Activated CD4-positive, alpha-beta T cell treated with anti-CD3 and anti-CD28 coated beads for 4 hours (primary cell): ENCODE measurements at places on chromosomes 3 and 15.
A peak's percentile ranks its signal among the peaks of the same experiment; 100 is the strongest.

GRCh38 chr15:99703603-99704443 is 29.4 kb downstream of the LYSMD4 start:
- DNase-seq, result peak; percentile 24

- DNase-seq, result no peak
These were observed 81.9 kb upstream of the PLXND1 start for GRCh38 chr3:129688271-129688895.

- no peak for DNase-seq
These were observed 163.8 kb downstream of the ZIC1 start for GRCh38 chr3:147572970-147573340.

DNA sequence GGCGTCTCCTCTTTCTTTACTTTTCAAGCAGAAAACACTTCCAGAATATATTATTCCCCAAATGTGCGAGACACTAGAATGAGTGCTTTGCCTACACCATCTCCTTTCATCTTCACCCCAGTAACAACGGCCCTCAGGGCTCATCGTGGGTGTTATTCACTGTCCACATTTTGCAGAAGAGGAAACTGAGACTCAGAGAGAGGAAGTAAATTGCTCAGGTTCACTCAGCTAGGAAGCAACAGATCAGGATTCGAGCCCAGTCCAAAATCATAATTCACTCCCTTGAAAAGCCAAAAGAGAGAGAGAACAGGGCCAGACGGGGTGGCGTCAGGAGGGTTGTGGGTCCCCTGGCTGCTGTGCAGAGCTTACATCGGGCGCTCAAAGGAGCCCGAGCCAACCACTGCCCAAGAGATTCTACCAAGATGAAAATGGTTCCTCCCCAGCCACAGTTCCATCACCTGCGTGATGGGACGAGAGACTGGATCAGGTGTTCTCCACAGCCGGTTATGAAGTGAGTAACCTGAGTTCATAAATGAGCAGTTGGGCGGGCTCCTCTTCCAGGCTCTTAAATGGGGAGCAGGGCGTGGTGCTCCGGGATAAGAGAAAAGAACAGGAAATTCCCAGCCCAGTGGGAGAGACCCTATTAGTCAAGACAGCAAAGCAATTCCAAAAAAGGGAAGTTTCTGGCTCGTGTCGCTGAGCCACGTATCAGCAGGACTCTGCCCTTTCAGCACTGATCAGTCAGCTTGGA is 48.6 kb upstream of the FLNB start:
- no peak for DNase-seq

DNA sequence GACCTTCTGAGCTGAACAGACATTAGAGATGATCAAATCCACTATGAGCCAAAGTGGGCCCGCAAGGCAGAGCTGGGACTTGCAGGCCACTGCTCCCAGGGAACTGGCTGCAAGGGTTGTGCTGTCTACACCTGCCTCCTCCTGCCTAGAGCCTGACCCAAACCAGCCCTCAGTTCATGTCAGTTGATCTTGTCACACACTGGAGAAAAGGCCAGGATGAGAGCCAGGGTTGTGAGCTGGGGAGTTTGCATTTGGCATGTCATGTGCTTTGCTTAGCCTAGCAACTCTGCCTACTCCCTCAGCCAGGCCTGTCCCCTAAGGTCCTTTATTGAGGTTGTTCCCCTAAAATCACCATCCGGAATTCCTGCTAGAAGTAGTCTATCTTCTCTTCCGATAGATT is 67.8 kb downstream of the RAB11A start:
- DNase-seq, result no peak

DNA sequence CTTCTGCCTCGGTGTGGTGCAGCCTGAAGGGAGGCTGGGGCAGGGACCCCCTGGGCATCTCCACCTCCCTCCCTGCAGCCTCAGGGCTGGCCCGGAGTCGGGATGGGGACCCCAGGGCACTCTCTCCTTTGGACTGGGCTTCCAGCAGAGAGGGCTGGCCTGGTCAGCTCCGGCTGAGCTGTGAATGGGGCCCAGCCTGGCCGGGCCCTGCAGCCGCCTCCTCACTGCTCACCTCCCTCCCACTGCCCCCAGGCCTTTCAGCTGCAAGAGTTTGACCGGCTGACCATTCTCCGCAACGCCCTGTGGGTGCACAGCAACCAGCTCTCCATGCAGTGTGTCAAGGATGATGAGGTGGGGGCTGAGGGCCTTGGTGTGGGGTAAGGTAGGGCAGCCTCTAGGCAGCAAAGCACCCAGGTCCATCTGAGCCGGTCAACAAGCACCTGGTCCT is 36.0 kb downstream of the PSTPIP1 start:
- no peak for DNase-seq

DNA sequence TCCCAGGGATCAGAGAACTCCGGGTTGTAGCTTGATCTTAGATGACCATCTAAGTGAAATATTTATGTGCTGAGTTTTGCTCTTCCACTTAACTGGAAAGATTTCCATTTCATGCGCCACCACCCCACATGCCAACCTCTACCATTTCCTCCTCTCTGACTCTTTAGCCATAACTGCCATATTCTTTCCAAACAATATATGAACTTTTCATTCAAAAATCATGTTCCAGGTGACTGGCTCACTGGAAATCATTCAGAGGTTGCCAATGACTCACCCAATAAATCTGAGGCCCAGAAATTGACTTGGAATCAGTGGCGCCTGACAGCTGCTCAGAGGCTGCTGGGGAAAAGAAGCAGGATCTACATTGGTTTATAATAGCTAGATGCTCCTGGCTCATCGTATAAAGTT is 31.6 kb upstream of the FAM174B start:
- DNase-seq, result no peak
